SW 1271 (cell line): ENCODE measurements at places on chromosomes 5 and 9.
A peak's percentile ranks its signal among the peaks of the same experiment; 100 is the strongest.

DNA sequence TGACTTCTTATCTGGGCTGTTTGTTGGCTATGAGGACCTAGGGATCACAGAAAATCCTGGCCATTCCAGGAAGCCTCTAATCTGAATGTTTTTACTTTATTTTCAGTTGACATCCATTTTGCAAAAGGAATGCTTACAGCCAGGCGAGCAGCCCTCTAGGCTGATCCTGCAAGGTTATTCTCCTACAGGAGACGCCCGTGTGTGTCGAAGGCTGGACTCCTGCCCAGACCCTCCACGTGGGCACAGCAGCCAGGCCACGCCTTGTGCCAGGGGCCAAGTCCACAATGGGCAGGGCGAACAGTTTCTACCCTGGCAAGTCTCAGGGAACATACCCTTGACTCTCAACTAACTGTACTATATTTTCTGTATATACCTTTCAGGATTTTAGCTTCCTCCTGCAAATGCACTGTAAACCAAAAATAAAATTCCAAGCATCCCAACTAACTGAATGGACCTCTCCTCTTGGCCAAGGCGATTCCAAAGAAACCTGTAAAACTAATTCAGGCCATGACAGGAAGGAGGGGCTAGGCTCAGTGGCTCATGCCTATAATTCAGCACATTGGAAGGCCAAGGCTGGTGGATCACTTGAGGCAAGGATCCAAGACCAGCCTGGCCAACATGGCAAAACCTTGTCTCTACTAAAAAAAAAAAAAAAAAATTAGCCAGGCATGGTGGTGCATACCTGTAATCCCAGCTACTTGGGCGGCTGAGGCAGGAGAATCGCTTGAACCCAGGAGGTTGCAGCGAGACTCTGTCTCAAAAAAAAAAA lies 5.7 kb downstream of the CMBL start:
- no peak for DNase-seq

DNA sequence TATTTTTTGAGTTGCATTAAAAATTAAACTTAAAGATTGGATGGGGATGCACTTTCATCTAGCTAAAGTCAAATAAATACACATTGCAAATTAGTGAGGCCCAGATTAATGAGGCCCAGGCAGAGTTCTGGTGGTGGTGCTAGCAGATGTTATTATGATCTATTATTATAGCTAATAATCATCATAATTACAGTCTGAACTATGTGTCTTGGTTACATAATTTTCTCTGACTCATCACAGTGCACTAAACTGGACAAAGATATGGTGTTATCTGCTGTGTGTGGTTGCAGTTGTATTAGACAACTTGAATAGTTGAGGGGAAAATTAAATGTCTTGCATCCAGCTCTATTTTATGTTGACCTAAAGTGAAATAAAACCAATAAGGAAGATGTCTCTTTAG lies 568.8 kb downstream of the TLR4 start:
- DNase-seq = no peak

DNA sequence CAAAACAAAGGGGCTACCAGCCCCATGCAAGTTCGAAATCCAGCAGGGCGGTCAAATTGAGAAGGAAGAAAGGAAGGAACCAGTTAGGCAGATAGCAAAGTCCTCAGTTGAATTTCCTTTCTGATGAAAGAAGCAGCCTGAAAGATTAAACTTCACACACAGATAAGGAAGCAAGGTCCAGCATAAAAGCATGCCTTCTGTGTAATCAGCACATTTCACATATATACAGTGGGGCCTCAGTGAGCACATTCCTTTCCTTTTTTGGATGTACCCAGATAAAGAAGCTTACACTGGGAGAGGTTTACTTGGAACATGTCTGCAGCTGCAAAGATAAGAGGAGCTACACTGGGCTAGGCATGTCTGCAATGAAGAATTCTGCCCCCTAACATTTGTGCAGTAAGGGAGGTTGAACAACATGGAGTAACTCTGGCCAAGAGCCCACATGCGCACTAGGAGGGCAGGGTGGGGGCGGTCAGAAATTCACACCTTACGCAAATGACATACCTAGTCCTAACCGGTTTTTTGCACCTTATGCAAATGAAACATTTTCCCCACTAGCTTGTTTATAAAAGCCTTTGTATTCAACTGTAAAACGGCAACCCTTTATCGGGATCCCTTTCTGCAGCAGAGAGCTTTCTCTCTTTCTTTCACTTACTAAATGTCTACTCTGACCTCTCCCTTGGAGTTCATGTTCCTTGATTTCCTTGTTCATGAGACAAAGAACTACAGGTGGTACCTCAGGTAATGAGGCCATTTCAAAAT lies 149.7 kb upstream of the FBXL17 start:
- no peak for DNase-seq

DNA sequence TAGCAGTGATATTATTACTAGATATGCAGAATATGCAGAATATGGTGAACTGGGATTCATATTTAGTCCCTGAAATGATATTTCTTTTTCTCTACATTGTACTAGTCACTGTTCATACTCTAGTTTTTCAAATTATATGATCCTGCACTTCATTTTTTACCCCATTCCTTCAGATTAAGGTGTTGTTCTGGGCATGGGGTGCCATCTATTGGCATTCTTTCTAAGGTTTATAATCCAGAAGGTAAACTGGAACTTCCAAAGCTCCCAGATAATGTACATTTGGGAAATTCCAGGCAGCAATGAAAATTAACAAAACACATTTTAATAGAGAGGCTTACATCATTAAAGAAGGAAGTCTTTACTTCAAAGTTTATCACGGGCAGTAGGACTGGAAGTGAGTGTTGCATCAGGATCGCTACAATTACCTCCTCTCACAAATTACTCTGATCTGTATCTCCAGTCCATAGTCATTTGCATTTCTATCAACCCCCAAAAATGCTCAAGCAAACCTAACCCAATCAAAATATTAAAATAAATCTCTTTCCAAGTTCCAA lies 12.5 kb downstream of the RFX3 start:
- no peak for DNase-seq

GRCh38 chr9:119255116-119255515 lies 114.1 kb downstream of the BRINP1 start:
- no peak for DNase-seq

DNA sequence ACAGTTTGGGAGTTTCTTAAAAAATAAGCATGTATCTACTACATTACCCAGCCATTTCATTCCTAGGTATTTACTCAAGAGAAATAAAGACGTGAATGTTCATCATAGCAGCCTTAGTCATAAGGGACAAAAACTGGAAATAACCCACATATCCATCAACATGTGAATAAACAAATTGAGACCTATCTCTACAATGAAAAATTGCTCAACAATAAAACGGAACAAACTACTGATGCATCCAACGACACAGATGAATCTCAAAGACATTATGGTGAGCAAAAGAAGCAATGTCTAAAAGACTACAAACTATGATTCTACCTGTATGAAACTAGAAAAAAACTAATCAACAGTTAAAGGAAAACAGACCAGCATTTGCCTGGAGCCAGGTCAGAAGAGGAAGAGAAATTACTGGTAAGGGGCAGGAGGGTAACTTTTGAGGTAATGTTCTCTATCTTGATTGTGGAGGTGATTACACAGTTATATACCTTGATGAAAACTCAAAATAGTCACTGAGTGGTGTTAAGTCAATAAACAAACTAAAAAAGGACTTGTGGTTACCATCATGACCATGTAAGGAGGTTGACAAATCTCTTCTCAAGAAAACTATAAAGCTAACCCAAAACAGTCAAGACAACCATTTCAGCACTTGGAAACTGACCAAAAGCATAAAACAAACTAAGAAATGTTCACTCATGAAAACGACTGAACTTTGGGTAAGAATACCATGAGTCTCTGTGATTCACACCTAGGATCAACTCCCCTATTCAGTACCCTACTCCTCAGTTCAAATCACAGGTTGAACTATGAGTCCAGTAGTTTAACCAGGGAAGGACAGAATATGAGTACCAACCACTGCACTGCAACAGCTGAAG lies 10.4 kb downstream of the UIMC1 start:
- peak; percentile 31 for DNase-seq

GRCh38 chr5:150641824-150642566 lies 1.5 kb downstream of the SYNPO start:
- no peak for DNase-seq

GRCh38 chr5:169897481-169897880 lies 82.8 kb downstream of the INSYN2B start:
- DNase-seq = no peak

DNA sequence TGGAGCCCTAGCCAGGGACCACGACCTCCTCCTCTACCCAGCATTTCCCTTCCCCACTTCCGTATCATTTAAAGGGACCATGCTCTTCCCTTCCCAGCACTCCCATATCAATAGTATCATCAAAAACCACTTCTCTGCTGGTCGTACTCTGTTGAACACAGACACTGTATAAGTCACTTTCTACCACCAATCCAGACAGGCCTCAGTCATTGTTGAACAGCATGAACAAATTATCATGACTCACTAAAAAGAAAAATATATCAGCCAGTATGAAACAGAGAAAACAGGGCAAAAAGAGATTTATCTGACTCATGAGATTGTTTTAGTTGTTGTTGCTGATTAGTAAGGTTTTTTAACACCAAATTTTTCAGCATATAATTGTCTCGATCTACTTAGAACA lies 89.8 kb downstream of the CDKN2A start:
- no peak for DNase-seq

DNA sequence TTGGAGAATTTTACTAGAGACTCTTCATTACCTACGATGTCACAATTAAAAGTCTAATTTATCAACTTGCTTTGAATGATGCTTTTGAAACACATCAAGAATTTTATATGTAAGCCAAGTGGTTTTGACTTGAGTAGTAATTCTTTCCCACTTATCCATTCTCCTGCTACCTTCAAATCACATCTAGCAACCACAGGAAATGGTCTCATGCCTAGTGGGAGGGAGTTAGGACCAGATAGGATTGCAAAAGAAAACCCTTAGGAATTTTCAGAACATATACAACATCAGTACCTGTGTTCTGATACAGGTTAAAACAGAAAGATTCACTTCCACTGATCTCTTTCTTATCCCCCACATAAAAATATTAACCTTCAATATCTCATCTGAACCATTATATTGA lies 260.4 kb downstream of the CWC27 start:
- no peak for DNase-seq

DNA sequence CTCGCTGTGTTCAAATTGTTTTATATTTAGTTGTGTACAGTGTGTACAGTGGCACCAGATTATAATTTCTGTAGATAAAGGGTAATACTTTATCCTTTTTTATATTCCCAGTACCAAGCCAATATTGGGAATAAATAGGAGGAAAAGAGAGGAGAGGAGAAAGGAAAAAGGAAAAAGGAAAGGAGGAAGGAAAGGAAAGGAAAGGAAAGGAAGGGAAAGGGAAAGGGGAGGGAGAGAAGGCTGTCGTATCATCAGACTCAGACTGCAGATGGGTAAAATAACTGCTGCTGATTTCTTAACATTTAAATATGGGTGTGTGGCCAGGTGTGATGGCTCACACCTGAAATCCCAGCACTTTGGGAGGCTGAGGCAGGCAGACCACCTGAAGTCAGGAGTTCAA lies 51.0 kb downstream of the C5orf22 start:
- DNase-seq = no peak

DNA sequence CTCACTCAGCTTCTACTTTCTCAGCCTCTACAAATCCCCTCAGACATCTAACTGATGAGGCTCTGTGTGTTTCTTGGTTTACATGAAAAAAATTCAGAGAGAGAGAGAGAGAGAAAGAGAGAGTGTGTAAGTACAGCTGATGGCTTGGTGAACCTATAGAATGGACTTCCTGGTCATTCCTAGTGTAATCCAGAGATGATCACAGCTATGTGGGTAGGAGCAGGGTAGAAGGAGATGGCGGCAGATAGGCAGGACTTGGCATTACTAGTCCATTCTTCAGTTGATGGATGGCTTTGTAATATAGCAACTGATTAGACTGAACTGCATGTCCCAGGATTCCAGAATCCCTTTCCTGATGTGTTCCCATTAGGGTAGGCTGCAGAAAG lies 429.3 kb upstream of the CLINT1 start:
- DNase-seq = no peak

GRCh38 chr5:40796487-40796889 lies 1.7 kb downstream of the PRKAA1 start:
- no peak for DNase-seq

DNA sequence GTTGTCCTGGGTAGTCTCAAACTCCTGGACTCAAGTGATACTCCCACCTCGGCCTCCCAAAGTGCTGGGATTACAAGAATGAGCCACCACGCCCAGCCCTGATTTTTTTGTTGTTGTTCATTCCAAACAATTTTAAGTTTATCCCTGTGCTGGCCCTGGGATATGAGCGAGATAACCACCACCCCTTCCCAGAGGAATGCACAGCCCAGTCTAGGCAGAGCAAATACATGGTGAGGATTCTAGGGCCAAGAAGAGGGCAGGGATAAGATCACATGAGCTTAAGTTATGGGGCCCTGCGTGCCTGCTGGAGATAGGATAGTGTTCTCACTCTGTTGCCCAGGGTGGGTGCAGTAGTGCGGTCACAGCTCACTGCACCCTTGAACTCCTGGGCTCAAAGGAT lies 21.0 kb upstream of the TOR1B start:
- DNase-seq = no peak

- no peak for DNase-seq
These were observed 806.5 kb upstream of the CDH10 start for GRCh38 chr5:25451294-25451693.

GRCh38 chr9:120434532-120434931 lies 145.4 kb downstream of the CDK5RAP2 start:
- no peak for DNase-seq

DNA sequence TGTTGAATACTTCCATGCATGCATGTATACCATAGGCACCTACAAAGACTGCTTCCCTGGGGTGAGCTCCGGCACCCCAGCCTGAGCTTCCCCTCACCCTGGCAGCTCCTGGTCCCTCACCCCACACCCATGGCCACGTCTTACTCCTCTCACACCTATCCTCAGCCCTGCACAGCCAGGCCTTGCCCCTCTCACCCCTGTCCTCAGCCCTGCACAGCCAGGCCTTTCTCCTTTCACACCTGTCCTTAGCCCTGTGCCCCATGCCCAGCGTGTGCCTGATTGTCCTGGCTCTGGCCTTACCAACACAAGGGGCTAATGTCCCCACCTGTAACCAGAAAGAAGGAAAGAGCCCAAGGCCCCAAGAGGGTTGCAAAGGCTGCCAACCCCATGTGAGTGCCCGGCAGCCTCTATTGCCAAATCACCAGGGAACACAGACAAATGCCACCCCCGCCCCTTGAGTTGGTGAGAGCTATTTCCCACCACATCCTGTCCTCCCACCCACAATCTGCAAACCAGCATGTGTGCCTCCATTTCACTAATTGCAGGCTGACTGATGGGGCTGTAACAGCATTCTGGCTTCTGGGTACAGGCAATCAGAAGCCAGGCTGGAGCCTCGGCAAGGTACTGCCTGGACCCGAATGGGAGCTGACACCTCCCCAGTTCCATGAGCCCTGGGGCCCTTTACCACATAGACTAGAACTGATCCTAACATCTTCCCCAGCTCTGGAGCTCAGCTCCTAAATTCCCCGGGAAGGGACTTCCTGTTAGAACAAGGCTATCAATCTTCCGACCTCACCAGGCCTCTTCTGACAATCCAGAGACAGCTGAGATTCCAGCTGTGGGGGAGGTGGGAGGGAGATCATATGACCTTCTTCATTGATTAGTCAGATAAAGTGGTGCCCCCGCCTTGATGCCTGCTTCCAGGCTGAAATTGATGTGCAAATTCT lies 78.2 kb downstream of the FAM114A2 start:
- no peak for DNase-seq
